CD4-positive, alpha-beta T cell treated with Interleukin-4 for 4 hours (primary cell): ENCODE measurements at places on chromosomes 12 and 14.

- no peak for DNase-seq
These were observed 37.8 kb upstream of the NAA30 start for GRCh38 chr14:57352396-57353170.

GRCh38 chr14:101490771-101491170, 70.5 kb upstream of the DIO3 start:
- DNase-seq = no peak

- DNase-seq = no peak
These were observed 237.3 kb upstream of the GRIP1 start for GRCh38 chr12:66916189-66916588.

- DNase-seq = no peak
These were observed 9.8 kb upstream of the C12orf42 start for GRCh38 chr12:103505371-103506236.

- peak; percentile 85 for DNase-seq
These were observed at the start of gene LRR1 for GRCh38 chr14:49598485-49599300. Gene LRR1 (plus strand): TSS chr14:49598940. CDS start chr14:49599021, 81 bp downstream.

DNA sequence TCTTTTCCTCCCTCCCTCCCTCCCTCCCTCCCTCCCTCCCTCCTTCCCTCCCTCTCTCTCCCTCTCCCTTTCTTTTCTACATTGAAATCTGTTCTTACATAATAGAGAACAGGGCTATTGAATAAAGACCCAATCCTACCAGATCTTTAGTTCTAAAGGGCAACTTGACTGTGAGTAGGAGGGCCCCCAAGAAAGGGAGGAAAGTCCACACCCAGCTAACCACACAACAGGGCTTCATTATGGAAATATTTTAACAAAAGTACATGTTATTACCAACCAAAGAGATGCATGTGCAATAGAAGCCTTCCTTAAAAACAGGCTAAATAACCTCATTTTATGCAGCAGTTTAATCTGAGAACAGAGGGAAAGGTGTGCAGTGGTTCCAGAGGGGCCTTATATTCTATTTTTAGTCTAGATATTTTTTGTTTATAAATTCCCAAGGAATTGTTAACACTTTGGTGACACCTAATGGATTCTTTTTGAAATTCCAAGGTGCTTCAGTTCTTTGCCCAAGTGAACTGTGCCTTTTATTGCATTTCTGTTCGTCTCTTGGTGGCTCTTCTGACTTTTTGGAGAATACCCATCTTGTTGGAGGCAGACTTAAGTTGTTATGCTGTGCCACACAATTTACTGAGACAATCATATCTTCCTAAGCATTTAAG, 63.0 kb downstream of the GNS start:
- no peak for DNase-seq

- DNase-seq = no peak
These were observed 31.4 kb downstream of the SLC15A4 start for GRCh38 chr12:128792398-128792797.

DNA sequence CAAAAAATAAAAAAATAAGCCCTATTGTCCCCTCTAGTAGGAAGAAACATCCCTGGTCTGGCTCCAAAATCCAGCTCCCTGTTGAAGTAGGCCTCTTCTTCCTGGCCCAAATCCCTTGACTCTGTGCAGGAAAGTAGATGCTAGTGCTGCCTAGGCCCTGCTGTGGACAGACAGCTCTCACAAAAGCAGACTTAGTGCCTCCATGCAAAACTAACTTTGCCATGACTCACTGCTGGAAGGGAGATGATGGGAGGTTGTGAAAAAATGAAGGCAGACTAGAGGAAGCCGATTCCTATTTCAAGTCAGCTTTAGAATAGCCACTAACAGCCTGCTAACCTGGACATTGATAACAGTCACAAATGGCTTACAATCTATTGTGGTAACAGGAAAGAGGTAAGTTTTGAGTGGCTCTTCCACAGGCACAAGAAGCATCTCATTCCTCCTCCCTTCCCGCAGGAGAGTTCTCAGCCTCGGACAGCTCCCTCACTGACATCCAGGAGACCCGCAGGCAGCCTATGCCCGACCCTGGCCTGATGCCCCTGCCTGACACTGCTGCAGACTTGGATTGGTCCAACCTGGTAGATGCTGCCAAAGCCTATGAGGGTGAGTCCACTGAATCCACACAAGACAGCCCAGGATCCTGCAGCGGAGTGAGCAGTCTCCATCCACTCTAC, 198.9 kb upstream of the RGS6 start:
- DNase-seq = no peak

DNA sequence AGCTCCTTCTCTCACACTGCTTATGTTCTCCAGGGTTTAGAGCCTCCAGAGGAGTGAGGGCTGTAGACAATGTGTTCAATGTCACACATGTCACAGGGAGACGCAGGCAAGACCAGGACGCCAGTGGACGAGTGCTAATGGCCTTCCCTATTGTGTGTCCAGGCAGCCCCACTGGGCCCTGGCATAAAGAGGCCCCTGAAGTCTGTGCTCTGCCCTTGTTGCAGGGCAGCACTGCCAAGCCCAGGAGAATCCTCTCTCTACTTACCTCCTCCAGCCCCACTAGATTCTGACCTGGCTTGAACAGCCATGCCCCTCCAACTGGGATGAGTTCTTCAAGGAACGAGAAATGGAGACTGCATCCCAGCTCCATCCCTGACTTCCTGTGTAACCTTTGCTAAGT, 24.8 kb upstream of the TMEM106C start:
- no peak for DNase-seq

DNA sequence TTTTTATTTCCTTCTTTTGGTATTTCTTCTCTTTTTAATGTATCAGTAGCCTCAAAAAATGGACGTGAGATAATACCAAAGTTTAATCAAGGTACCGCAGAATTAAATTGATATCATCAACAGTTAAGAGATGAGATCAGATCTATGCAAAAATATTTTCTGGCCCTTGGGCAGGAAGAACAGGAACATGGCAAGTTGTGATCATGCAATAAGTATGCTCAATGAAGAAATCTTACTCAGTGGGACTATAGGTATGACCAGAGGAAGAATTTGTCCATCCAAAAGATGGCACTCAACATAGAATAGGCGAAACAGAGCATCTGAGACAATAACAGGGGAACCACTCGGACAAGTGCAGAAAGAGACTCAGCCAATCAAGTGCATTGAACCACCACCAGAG, 914 bp upstream of the GARIN2 start:
- no peak for DNase-seq

GRCh38 chr12:22282283-22282682, 52.2 kb downstream of the ST8SIA1 start:
- no peak for DNase-seq

- no peak for DNase-seq
These were observed 589.0 kb downstream of the C12orf50 start for GRCh38 chr12:87439990-87440827.

- DNase-seq = no peak
These were observed 39.7 kb downstream of the PPTC7 start for GRCh38 chr12:110543252-110543959.

DNA sequence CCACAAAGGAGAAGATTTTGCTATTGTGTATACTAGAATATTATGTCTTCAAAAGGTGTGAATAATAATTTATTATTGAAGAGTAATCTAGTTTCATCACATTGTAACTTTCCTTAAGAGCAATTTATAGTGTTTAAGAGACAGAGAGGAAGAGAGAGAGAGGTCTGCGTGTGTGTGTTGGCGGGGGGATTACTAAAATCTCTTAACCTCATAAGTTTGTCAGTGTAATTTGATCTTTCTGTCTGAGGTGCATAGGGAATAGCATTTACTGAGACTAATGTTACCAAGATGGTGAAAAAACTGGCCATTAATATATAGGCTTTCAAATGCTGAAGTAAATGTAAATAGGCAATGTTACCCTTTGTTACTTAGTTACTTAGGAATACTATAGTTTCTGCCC, 48.2 kb upstream of the BTG1 start:
- no peak for DNase-seq

GRCh38 chr14:52399921-52400595, 85.9 kb downstream of the PTGER2 start:
- DNase-seq = no peak

DNA sequence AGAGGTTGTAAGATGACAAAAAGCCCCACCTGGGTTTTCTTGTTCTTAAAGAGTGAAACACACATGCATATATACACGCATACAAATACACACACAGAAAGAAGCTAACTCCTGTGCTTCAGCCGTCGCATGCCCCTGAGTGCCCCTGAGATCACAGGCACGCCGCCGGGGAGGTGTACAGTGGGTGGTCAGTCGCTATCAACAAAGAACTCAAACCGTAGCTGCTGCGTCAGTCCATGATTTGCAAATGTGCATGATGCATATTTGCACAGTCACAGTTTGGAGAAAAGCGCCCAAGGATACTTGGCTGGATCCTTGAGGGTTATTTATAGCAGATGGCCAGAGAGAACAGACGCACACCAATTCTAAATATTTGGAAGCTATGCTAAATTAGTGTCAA, 206.9 kb downstream of the TMEM132D start:
- DNase-seq = no peak
